ENCODE measurements at places on chromosomes 16 and 17.

DNA sequence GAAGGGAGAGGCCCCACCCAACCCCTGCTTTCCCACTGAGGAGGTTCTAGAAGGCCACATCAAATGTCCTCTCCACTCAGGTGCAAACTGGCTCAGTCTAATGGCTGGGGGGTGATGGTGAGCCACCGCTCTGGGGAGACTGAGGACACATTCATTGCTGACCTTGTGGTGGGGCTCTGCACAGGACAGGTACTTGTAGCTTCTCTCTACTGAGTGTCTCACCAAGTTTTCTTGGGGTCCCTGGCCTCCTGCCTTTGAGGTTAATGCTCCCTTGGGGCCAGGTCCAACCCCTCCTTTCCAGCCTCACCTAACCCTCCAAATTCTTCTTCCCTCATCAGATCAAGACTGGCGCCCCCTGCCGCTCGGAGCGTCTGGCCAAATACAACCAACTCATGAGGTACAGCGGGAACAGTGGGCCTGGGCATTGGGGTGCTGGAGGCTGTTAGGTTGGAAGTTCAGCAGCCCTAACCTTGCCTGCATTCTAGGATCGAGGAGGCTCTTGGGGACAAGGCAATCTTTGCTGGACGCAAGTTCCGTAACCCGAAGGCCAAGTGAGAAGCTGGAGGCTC lies 5.7 kb downstream of the ENO3 start:
- DNase-seq, result no peak

- DNase-seq, result no peak
Observed at GRCh38 chr16:49809062-49809461, 46.9 kb downstream of the ZNF423 start.

GRCh38 chr16:29662729-29663015 lies 375 bp upstream of the SPN start:
- no peak for DNase-seq

- no peak for DNase-seq
Observed at GRCh38 chr16:10036956-10037355, 145.3 kb downstream of the GRIN2A start.

- DNase-seq, result no peak
Observed at GRCh38 chr17:69907132-69907847, 167.7 kb upstream of the KCNJ16 start.

GRCh38 chr16:865026-865425 lies 64.5 kb upstream of the GNG13 start:
- no peak for DNase-seq

- DNase-seq, result no peak
Observed at GRCh38 chr17:51079049-51079448, 41.6 kb downstream of the SPAG9 start.

DNA sequence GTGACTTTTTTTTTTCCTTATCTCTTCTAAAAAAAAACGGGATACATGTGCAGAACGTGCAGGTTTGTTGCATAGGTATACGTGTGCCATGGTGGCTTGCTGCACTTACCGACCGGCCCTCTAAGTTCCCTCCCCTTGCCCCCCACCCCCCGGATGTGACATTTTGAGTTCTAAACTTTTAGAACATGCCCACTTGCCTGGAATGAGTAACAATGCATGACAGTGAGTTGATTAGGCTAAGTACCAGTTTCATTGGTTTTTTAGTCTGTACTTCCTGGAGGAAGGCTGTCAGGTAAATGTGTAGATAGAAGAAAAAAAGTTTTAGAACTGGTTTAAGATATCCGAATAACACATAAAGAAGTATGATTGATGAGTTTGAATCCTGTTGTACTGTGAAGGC lies 4.0 kb downstream of the BPTF start:
- no peak for DNase-seq

DNA sequence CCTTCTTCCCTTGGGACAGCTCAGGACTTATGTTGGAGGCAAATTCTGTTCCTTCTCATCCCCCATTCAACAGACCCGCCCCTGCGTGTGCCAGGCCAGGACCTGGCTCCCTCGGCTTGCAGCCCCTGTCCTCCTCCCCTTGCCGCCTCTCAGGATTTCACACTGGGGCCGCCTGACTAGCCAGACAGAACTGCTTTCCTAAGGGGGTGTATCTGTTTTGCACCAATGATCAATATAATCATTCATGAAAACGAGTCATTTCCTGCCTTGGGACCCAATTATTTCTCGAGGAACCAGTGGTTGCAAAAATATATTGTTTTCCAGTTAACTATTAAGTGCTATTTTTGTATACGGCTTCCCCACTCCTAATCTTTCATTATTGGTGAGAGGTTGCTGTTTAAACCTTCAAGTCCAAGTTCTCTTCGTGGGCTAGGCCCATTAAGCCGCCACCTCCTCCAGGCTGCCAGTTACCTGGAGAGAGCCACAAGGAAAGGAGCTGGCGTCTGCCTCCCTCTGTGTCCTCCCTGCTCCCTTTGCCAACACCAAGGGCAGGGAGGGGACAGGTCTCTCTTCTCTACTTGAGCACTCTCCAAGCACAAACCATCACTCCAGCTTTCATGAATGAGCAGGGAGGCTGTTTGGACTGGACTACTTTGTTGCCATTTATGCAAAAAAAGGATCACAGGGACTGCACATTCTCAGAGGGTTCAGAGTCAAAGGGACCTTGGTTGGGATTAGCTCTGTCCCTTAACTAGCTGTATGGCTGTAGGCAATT lies 8.9 kb downstream of the DCAKD start:
- DNase-seq, result no peak

DNA sequence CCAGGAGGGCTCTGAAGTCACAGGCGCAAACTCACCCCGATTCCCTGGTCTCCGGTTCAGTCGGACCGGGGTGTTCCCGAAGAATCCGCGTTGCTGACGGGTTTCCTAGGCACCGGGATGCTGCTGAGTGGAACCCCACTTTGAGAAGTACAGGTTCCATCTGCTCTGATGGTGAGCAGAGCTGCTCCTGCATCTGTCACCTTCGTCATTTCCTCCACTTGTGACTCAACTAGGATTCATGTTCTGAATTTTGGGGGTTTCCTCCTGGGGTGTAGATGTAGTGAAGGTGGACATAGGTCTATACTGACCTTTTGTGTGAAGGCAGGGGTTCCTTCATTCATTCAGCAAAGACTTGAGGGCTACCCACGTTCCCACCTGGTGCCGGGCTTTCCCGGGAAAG lies 25.0 kb downstream of the LGALS3BP start:
- DNase-seq, result no peak

DNA sequence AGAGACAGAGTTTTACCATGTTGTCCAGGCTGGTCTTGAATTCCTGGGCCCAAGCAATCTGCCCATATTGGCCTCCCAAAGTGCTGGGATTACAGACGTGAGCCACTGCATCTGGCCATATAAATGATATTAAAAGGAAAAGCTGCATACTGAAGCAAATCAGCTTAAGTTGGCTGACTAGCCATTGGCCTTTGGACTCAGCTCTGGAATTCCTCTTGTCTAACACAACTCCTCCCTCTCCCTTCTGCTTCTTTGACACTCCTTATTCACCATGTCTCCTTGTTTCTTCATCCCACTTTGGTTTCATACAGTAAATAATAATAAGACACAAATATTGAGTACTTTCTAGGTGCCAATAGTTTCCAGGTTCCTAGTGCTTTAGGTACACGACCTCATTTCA lies 7.5 kb downstream of the KRT12 start:
- DNase-seq, result no peak

DNA sequence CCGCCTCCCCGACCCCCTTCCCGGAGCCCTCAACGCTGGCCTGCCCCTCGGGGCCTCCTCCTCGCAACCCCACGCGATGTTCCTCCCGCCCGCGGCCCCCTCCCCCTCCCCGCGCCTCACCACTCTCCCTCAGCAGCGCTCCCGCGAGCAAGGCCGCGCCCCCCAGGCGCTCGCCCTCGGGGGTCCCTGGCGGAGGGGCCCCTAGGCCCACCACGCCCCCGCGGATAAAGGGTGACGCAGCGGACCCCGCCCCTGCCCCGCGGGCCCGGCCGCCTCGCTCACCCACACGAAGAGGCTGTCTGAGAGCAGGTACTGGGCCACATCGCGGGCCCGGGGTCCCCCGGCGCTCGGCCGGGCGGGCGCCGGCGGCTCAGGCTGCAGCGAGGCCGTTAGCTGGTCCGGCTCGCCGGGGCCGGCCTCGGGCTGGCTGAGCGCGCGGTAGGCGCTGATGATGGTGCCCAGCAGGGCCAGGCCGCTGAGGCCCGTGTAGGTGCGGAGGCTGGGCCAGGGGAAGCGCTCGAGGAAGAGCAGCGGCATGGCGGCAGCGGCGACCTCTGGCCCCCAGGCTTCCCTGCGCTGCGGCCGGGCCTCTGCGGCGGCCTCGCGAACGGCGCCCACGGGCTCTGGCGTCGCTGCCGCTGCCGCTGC lies 430 bp downstream of the AMFR start:
- peak; percentile 24 for DNase-seq

GRCh38 chr16:53506254-53506653 lies 3.2 kb upstream of the AKTIP start:
- DNase-seq, result no peak

DNA sequence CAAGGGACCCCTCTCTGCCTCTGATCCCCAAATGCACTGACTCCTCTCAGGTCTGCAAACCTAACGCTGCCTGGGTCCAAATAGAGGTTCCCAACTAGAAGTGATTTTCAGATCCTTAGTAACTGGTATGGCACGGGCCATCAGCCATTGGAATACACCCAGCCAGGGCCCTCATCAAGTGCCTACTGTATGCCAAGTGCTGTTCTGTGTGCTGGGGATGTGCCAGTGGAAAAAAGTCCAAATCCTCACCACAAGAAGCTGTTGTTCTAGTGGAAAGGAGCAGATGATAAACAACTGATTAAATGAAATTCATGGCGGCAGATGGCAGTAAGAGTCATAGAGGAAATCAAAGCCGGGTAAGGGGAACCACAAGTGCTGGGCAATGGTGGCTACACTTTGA lies 57.2 kb upstream of the MED9 start:
- no peak for DNase-seq

GRCh38 chr16:85347213-85347591 lies 234.9 kb upstream of the CIBAR2 start:
- no peak for DNase-seq

- DNase-seq, result no peak
Observed at GRCh38 chr16:77585379-77586251, 136.7 kb upstream of the NUDT7 start.

- no peak for DNase-seq
Observed at GRCh38 chr16:49940464-49941224, 84.4 kb upstream of the CNEP1R1 start.
